ENCODE measurements at places on chromosomes 7 and 10.

DNA sequence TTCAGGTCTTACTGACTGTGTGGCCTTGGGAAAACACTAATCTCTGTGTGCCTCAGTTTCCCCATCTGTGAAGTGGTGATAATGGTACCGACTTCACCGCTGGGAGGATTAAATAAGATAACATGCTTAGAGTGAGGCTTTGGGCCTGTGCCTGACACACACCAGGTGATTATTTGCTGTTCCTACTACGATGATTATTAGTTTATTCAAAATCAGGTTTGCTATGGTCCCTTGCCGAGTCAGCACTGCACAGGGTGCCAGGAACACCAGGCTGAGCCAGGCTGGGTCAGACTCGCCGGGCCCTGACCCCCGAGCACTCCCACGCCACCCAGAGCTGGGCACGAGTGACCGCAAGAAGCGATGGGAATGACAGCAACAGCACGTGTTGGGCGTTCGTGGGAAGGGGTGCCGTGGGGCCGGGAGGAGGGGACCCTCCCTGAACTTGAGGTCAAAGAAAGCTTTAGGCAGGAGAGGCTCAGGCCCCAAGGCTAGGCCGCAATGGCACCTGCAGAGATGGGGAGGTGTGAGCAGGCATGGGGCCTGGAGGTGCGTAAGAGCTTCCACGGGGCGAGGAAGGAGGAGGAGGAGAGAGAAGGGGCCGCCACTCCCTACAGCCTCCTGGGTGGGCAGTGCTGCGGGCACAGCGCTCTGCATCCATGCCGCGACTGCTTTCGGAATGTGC lies 325.4 kb downstream of the DNAJB6 start:
- no peak for DNase-seq

DNA sequence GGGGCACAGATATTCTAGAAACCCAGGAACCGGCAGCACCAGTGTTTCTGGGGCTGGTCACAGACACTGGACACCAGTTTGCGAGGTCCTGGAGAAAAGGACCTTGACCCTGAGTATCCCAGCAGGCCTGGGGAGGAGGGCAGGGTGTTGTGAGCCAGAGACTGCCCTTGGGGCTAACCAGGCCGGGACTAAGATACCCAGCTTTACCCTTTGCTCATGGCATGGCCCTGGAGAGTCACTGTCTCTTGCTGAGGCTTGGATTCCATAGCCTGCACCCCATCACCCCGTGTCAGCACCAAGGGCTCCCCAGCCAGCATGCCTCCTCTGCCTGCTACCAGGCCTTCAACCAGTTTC lies 124.4 kb downstream of the COL26A1 start:
- DNase-seq, result no peak

DNA sequence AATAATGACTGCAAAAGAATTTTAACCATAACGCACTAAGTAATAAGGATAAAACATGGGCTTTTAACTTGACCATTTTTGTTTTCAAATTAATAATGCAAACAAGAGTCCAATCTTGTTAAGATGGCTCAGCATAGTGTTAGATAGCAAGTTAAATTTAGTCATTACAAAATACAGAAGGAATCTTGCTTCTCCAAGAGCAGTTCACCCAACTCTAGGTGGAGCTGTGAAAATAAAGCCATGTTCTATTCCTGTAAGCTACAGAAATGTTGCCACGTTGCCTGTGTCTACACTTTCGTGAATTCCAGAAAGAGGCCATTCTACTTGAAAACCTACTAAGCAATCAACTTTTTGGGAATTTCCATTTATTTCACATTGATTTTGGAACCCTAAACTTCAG lies 191.9 kb downstream of the SFMBT2 start:
- no peak for DNase-seq

DNA sequence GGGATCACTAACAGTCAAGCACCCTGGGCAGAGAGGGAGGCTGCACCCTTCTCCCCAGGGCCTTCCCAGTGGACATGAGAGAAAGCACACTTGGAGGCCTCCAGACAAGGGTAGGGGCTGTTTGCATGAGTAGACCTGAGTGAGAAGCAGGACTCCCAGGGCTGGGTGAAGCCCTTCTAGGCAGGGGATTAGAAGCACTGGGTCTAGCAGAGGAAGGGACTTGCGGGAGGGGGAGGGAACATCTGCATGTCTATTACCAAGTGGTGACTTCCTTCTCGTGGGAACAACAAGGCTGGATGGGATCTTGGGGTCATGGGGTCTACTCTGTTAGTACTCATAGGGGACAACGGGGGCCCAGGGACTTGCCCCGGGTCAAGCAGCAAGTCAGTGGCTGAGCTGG lies 67.8 kb downstream of the EMX2 start:
- no peak for DNase-seq

- no peak for DNase-seq
Observed at GRCh38 chr7:128003787-128004186, 27.4 kb downstream of the LRRC4 start.

- DNase-seq, result no peak
Observed at GRCh38 chr10:28981007-28981406, 303.7 kb downstream of the BAMBI start.

DNA sequence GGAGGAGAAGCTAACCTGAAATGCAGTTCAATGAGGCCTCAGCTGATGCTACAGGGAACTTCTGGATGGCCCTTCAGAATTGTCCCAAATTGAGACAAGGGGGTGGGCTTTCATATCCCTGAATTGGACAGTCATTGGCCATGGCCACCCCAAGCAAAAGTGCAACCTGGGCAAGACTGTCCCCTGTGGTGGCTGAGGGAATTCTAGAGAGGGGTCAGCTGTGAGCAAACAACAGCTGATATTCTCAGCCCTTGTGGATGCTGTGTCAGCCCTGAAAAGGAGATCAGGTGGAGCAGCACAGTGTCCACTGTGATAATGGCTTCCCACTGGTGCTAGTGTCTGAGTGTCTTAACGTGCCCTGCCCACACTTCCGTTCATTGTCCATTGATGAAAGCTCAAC lies 76.6 kb downstream of the SLC16A9 start:
- DNase-seq, result no peak

GRCh38 chr10:126684171-126684745 lies 13.8 kb upstream of the C10orf90 start:
- no peak for DNase-seq

DNA sequence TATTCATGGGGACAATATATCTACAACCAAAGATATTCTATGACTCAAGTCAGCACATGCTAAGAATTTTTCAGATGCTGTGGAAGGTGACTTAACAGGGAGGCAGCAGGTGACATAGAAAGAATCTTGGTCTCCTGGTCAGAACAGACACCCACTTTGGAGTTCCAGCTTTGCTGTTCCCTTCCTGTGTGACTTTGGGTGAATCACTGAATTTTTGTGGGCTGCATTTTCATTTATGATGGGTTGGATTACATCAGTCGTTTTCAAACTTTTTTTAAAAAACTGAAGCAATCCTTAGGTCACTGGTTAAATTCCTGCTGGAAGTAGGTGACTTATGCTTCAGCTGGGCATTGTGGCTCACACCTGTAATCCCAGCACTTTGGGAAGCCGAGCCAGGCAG lies 24.9 kb downstream of the RGR start:
- DNase-seq, result no peak

GRCh38 chr10:35464825-35465456 lies 128.6 kb downstream of the CCNY start:
- no peak for DNase-seq

GRCh38 chr7:131502810-131503508 lies 53.5 kb downstream of the PODXL start:
- no peak for DNase-seq

DNA sequence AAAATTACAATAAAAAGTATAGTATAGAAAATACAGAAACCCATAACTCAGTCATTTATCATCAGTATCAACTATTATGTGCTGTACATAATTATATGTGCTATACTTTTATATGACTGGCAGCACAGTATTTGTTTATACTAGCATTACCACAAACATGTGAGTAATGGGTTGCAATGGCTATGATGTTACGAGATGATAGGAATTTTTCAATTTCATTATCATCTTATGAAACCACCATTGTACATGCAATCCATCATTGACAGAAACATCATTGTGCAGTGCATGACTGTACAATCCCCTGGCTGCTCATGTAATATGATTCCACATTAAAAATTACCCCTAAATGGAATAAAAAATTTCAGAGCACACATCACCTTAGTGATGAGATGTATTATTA lies 55.7 kb upstream of the TMEM229A start:
- DNase-seq, result no peak

GRCh38 chr7:130084037-130084875 lies 13.9 kb downstream of the KLHDC10 start:
- no peak for DNase-seq

DNA sequence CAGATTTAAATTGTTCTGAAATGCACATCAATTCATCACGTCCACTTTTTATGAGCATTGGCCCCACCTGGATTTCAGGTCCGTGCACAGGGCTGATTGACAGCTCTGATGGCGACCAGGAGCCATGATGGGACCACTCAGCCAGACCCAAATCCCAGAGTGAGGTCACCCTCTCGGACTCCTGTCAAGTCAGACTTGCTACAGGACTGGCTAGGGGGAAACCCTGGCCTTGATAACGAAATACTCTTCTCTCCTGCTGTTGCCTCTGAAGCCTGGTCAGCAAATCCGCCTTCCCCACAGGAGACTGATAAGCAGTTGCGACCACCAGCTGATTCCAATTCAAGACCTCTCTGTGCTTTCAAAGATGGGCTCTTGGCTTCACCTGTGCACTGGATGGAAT lies 76.4 kb downstream of the CARD11 start:
- DNase-seq, result no peak

DNA sequence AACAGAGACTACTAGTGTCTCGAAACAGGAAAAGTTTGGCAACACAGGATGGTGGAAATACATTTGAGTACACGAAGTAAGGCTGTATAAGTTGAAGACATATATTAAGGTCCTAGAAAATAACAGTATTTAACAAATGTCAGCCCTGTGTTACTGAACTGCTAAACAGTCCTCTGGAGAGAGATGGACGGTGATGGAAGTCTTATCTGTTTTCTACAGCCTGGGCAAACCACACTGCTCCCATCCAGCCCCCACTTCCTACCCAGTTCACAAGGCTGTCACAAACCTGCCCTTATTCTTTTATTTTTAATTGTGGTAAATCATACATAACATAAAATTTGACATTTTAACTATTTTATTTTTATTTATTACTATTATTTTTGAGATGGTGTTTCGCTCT lies 179.1 kb downstream of the DNAJC1 start:
- DNase-seq, result no peak

DNA sequence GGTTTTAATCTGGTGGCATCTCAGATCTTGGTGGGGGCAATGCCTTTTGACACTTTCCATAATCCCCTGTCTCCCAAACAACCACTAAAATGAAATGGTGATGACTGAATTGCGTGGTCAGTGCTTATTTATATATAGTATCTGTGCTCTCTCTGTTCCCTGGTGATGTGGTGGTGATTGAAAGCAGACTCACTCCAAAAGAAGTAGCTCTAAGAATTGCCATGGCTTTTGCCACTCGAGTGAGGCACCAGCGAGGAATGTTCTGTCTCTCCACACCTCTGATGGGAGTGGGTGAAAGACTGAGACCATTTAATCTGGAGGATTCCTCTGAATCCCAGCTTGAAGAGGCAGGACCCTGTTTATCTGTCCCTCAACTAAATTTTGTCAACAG lies 2.8 kb downstream of the DUSP5 start:
- no peak for DNase-seq

- no peak for DNase-seq
Observed at GRCh38 chr7:73865738-73866445, 4.9 kb downstream of the TMEM270 start.

- DNase-seq, result no peak
Observed at GRCh38 chr10:69061305-69062161, 26.4 kb upstream of the SRGN start.

GRCh38 chr10:111360260-111360925 lies 283.6 kb downstream of the ADRA2A start:
- DNase-seq, result no peak

GRCh38 chr7:153682628-153683027 lies 369.6 kb upstream of the DPP6 start:
- no peak for DNase-seq

DNA sequence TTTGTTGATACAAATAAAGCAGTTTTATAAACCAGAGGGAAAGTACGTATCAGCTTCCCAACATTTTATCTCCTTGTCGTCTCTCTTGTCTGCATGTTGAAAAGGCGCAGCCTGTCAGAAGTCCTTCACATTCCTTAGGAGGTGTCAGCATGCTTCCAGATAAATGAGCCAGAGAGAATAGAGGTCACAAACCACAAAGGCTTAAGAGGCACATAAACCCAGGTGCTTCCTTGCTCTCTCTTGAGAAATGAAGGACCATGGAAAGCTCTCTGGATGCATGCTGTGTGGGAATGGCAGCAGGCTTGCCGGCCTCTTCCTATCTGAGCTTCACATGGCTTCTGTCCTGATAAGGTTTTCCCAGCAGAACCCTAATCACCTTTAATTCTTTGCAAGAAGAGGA lies 448.5 kb downstream of the XPNPEP1 start:
- DNase-seq, result no peak

DNA sequence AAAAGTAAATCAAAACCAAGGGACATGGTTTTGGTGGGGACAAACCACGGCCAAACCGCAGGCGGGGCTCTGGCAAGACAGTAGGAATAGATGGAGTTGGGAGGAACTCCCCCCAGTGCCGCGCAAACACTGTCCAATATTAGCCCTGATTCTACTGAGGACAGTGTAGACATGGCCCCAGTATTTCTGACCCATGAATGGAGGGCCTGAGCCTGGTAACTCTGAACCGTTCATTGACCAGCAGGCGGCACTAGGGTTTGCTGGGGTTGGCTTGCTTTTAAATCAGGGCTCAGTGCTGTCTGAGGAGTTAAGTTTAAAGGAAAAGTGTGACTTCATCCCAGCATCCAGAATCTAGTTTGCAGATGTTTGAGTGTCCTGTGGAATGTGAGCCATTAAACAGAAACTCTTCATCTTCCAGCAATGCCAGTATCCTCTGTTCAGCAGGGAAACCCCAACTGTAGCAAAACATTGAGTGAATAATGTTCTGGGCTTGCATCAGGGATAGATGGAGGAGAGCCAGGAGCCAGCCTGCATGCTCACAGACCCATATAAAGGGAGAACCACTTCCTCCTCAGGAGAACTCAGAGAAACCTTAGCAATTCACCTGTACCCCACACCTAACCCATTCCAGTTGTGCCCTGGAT lies 147.4 kb upstream of the PRSS58 start:
- no peak for DNase-seq

DNA sequence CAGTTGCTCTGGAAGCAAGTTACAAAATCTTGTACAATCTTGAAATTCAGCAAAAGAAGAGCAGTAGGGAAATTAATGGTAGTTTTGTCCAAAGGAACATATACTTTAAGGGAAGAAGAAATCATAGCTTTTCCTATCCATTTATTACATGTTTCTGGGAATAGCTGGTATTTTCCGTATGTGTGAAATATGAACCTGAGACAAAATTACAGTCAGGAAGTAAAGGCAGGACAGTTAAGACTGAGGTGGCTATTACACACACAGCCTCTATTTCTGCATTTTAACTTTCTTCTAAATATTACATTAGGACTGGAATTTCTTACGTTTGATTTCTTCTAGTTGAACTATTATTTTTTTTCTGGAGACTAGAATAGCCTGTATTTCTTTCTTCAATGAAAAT lies 1197.3 kb downstream of the SORCS3 start:
- DNase-seq, result no peak
